ENCODE measurements at places on chromosomes 3 and 15.

DNA sequence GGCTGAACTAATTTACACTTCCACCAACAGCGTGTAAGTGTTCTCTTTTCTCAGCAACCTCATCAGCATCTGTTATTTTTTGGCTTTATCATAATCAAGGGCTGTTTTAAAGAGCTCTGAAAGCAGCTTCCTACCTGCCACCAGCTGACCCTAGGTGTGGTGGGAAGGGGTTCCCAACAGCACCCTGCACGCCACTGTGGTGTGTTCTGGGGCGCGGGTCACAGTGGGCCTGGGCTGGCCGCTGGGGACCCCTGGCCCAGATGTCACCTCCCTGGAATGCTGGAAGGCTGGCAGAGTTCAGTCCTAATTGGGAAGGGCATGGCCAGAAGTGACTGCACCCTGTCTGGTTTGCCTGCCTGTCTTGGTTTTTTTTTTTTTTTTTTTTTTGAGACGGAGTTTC lies 82.2 kb downstream of the ASB7 start:
- no peak for DNase-seq

GRCh38 chr15:100759698-100760356 lies 119.8 kb upstream of the ALDH1A3 start:
- DNase-seq = no peak

DNA sequence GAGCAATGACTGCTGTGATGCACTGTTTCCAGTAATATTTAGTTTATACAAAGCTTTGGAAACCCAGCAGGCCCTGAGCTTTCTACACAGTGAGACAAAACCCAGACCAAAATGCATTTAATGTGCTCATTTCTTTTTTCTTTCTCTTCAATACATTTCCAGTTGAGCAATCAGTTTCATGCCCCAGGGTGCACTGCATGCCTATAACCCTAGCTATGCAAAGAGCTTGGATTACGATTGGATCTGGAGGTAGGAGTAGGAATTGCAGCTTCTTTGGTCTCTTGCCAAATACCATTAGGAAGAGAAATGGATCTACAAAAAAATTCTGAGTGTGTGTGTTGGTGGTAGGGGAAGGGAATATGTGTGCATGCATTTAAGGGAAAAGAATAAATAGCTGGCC lies 1001.4 kb downstream of the SQOR start:
- peak; percentile 68 for DNase-seq

GRCh38 chr3:2212206-2212605 lies 113.5 kb downstream of the CNTN4 start:
- DNase-seq = no peak

GRCh38 chr3:54951405-54951804 lies 23.5 kb upstream of the LRTM1 start:
- no peak for DNase-seq

- DNase-seq = peak; percentile 77
Measured at GRCh38 chr15:31263751-31264558, 62.7 kb upstream of the KLF13 start.

DNA sequence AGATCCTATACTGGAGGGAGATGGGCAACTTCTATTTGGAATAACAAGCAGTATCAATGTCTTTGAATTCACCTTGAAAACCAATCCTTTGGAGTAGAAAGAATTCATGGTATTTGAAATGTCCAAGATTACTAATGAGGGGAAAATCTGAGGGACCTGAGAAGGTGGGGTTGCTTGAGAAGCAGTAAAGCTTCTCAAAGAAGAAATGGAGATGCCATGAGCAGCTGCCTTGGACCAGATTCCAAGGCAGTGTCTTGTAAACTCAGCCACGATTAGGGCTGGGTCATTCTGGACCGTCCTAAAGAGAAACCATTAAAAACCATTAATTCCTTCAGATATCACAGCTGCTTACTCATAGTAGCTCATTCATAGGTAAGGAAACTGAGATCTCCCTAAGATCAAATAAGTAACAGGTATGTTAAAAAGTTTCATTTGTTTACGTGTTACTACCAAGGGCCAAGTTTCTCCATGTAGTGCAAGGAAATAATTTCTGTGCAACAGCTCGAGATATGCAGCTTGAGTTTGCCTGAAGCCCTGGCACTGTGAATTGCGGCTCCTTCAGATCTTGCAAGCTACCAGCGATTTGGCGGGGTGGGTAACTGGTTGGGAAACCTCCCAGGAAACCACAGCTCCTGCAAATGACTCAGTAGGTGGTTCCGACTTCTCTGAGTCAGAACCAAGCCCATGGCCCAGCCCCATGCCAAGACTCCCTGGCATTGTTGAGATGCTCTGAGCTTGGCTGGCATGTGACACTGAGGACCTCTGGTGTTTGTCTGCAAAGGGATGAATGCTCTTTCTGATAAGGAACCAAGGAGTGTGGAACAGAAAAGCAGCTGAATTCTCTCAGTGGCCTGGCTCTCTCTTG lies 296.8 kb downstream of the RORA start:
- no peak for DNase-seq

- no peak for DNase-seq
Measured at GRCh38 chr15:29611057-29611456, 211.2 kb downstream of the TJP1 start.

DNA sequence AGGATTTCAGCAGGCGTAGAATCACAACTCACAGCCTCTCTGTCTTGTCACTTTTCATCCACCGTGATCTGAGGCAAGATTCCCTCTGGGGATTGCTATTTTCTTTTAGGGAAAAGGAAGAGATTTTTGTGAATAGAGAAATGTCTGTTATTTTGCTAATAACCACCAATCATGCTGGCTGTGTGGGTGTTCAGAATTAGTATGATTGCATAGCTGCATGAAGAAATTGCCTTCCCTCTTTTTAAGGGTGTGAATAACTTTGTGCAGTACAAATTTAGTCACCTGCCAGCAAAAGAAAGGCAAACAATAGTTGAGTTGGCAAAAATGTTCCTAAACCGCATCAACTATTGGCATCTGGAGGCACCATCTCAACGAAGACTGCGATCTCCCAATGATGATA lies 60.8 kb downstream of the KAT2B start:
- DNase-seq = no peak

- DNase-seq = no peak
Measured at GRCh38 chr3:17840651-17841050, 98.2 kb upstream of the TBC1D5 start.

DNA sequence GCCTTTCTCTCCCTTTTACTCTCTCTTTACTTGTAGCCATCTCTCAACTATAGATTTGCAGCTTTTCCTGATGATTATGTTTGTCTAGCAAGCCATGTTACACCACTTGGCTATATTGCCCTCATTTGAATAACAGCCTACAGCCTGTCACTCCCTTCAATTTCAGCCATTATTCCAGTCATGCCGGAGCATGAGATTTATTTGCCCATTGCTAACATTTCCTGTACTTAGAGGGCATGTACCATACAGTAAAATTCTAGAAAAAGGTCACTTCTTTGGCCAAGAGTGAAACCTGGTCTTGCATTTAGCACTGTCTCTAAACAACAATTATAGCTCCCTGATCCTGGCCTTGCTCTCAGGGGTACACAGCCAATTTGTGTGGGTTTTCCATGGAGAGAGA lies 221.7 kb upstream of the TMC3 start:
- DNase-seq = no peak

GRCh38 chr15:59792359-59792758 lies 103.2 kb upstream of the BNIP2 start:
- DNase-seq = no peak

GRCh38 chr3:52226229-52226817 lies 878 bp upstream of the TLR9 start:
- no peak for DNase-seq

DNA sequence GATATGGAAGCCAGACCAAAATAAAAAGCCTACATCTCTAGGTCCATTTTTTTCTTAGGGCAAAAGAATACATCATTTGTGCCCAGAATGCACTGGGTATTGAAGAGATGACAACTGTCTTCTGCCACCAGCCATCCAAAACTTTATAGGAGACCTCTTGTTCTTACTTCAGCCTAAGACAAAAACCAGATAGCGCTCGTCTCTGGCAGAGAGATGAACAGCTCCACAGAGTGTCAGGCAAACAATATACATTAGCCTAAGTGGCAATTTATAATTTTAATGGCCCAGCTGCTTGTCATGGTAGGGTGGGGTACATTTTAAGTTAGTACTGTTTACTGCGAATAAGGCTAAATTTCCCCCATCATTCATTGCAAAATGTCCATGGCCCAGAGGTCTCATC lies 38.9 kb upstream of the PIAS1 start:
- DNase-seq = no peak

- no peak for DNase-seq
Measured at GRCh38 chr3:52080830-52081719, 24.7 kb upstream of the DUSP7 start.

DNA sequence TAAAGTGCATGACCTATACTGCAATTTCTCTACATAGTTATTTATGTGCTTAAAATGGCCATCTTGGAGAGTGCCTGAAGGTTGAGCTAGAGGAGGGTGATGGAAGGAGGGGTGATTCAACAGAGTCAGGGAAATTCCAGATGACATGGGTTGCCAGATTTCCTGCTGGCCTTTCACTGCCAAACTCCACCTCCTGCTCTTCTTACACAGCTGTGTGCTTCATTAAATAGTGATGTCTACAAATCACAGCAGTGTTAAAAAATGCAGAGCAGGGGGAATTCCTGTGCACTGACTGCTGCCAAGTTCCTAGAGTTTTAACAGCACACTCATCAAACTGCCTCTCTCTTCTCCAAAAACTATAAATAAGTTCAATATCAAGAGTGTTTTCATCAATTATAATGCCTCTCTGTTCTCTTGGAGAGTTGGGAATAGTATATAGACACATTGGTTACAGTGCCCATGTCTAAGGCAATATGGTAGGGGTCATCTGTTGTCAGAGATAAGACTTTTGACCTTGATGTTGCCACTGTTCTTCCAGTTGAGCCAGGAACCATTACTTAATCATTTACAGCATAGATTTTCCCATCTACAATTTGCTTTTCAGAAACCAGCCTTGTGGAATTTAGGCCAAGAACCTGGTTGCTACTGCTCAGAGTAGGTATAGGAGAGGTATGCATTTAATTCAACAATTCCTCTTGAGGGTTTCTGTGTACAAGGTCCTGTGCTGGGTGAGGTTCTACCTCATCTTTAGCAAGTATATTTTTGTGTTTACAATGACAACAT lies 79.6 kb downstream of the TP63 start:
- DNase-seq = peak; percentile 47

- no peak for DNase-seq
Measured at GRCh38 chr15:92571824-92572223, 83.8 kb downstream of the FAM174B start.

GRCh38 chr3:140752499-140752898 lies 74.6 kb downstream of the TRIM42 start:
- DNase-seq = no peak

- no peak for DNase-seq
Measured at GRCh38 chr15:62498712-62499111, 333.6 kb upstream of the C2CD4B start.

DNA sequence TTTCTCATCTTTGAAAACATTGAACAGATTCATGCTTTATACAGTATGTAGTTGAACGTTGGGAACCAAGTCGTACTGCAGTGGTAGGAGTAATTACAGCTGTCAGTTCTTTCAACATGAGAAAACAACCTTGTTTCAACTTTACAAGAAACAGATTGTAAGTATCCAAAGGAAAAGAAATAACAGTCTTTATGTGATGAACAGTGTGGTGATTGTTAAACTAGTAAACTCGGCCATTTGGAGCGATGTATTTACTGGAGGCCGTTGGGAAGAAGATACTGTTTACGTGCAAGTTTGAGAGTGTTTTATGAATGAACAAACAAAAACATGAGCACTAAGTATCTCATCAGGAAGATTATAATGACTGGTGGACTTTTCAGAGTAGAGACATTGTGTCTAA lies 48.4 kb downstream of the EPHA3 start:
- no peak for DNase-seq

GRCh38 chr3:155038203-155038554 lies 41.9 kb upstream of the MME start:
- DNase-seq = no peak

DNA sequence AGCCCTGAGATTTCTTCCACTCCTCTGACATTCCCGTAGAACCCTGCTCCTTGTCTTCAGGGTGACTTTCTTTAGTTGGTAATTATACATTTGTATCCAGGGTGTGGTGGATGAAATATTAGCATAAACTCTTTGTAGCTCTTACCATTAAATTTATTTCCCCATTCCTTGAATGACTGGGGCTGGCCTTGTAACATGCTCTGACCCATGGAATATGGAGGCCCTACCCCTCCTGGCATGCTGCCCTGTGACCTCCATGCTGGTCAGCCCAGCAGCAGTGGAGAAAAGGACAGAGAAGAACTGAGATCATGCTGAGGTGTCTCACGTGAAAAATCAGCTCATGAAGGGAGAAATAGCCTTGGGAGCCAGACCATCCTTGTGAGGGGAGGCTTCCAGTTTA lies 96.1 kb upstream of the PROK2 start:
- no peak for DNase-seq

DNA sequence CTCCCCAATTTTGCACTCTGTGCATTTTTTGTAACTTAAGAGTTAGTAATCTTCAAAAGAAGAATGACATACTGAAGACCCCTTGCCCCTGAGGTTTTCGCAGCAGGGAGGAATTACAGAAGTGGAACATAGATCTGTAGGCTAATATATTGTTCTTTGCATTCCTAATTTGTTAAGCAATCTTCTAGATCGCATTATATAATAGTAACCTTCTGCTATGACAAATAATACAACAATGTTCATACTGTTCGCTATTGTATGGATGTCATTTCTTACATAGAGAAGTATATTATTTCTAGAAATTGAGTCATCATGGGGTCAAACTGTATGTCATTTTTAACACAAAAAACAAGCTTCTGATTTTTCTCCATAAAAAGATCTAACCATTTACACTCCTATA lies 95.8 kb upstream of the TGFBR2 start:
- no peak for DNase-seq

GRCh38 chr3:154060238-154061000 lies 60.8 kb upstream of the ARHGEF26 start:
- no peak for DNase-seq

GRCh38 chr3:167874671-167875372 lies 139.3 kb downstream of the SERPINI1 start:
- no peak for DNase-seq

- DNase-seq = no peak
Measured at GRCh38 chr3:114421204-114421603, 127.4 kb downstream of the TIGIT start.

GRCh38 chr3:100245927-100246326 lies 14.9 kb upstream of the TBC1D23 start:
- no peak for DNase-seq

DNA sequence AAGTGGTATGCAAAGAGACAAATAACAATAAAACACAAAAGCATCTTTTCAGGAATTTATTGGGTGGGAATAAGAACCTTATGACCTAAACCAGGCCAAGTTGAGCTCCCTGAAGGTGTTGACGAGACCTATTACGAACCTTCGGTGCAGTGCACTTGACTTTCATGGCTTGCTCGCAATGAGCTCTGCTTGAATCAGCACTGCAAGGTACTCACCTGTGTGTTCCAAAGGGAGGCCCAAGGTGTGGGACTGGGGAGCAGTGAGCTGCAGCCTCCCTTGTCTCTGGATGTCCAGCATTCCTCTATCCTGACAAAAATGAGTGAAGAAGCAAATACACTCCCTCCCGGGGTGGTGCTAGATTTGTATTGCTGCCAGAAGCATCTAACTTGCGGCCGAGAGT lies at the start of gene MDFIC2:
TSS of gene MDFIC2 (minus strand) at position 303 of the 400 bp plus-strand sequence. CDS start 665 bp downstream, outside the sequence.
- no peak for DNase-seq
